Chondrocyte (in vitro differentiated cells): ENCODE measurements at places on chromosomes 5 and 9.

- H3K4me3 ChIP-seq, result no peak overlapping the region
- no peaks in the 10 kb centered on the region for H3K4me1 ChIP-seq
- no peak overlapping the region for H3K27ac ChIP-seq
- no peak for DNase-seq
These were observed 305.5 kb upstream of the CLINT1 start for GRCh38 chr5:158164296-158165047.

- H3K4me3 ChIP-seq, result no peak overlapping the region
- peak overlapping the region; percentile 86 for H3K27ac ChIP-seq
These were observed 127.1 kb downstream of the MYO10 start for GRCh38 chr5:16809010-16809394.

- peaks cover 20% of the 10 kb centered on the region for H3K4me1 ChIP-seq
- no peaks in the 10 kb centered on the region for H3K27me3 ChIP-seq
- no peak overlapping the region for H3K4me3 ChIP-seq
These were observed 377.0 kb upstream of the ACTBL2 start for GRCh38 chr5:57859626-57860025.

- peaks cover 43% of the 10 kb centered on the region for H3K27me3 ChIP-seq
- DNase-seq, result no peak
- H3K36me3 ChIP-seq, result no peaks in the 10 kb centered on the region
- H3K27ac ChIP-seq, result no peak overlapping the region
- peaks cover 3% of the 10 kb centered on the region for H3K4me1 ChIP-seq
- H3K4me3 ChIP-seq, result no peak overlapping the region
These were observed 1.2 kb upstream of the DMRT1 start for GRCh38 chr9:840343-840742.

- H3K27ac ChIP-seq, result no peak overlapping the region
- peaks cover 43% of the 10 kb centered on the region for H3K4me1 ChIP-seq
- no peaks in the 10 kb centered on the region for H3K27me3 ChIP-seq
- no peak for DNase-seq
These were observed 64.6 kb upstream of the ZFR start for GRCh38 chr5:32508806-32509805.

GRCh38 chr5:179123491-179124272, 63.5 kb downstream of the ZNF354C start:
- DNase-seq, result peak; percentile 47
- no peak overlapping the region for H3K4me3 ChIP-seq
- H3K4me1 ChIP-seq, result no peaks in the 10 kb centered on the region
- H3K36me3 ChIP-seq, result peaks cover 8% of the 10 kb centered on the region

GRCh38 chr9:94081435-94081834, 2.8 kb upstream of the PTPDC1 start:
- H3K4me3 ChIP-seq, result no peak overlapping the region
- no peaks in the 10 kb centered on the region for H3K27me3 ChIP-seq
- H3K4me1 ChIP-seq, result peaks cover 26% of the 10 kb centered on the region
- H3K36me3 ChIP-seq, result peaks cover 21% of the 10 kb centered on the region
- no peak overlapping the region for H3K27ac ChIP-seq
- no peak for DNase-seq

DNA sequence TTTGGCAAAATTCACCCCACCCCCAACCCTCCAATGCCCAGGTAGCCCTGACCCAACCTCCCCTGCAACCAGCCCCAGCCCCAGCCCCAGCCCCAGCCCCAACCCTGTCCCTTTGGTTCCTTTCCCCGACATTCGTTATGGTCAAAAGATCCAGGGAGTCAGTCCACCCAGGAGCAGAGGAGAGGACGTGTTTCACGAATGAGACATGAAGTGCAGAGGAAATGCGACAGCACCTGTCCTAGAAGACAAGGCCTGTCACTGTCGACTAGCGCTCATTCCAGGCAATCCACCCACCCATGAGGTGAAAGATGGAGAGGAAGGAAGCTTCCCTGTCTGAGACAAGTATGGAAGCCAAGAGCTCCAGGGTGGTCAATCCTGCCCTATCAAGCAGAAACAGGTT, 485.0 kb downstream of the SPATA31A7 start:
- H3K4me3 ChIP-seq, result no peak overlapping the region
- no peak for DNase-seq
- no peaks in the 10 kb centered on the region for H3K4me1 ChIP-seq
- peaks cover 1% of the 10 kb centered on the region for H3K36me3 ChIP-seq
- no peak overlapping the region for H3K27ac ChIP-seq

DNA sequence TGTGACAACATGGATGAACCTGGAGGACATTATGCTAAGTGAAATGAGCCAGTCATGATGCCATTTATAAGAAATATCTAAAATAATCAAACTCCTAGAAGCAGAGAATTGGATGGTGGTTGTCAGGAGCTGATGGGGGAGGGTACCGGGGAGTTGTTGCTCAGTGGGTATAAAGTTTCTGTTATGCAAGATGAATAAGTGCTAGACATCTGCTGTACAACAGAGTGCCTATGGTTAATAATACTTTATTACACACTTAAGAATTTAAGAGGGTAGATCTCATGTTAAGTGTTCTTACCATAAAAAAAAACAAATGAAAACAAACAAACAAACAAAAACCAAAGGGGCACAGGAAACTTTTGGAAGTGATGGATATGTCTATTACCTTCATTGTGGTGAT, 13.0 kb upstream of the CCDC69 start:
- no peak for DNase-seq
- H3K27ac ChIP-seq, result no peak overlapping the region
- H3K4me1 ChIP-seq, result peaks cover 11% of the 10 kb centered on the region
- H3K4me3 ChIP-seq, result no peak overlapping the region
- peaks cover 9% of the 10 kb centered on the region for H3K27me3 ChIP-seq
